ENCODE measurements at places on chromosomes 4 and X.

- DNase-seq: no peak
Observed at GRCh38 chr4:89829470-89830138, 7.4 kb downstream of the SNCA start.

- no peak for DNase-seq
Observed at GRCh38 chrX:110218591-110218990, 99.3 kb downstream of the AMMECR1 start.

- no peak for DNase-seq
Observed at GRCh38 chr4:137794764-137795254, 262.5 kb upstream of the PCDH18 start.

DNA sequence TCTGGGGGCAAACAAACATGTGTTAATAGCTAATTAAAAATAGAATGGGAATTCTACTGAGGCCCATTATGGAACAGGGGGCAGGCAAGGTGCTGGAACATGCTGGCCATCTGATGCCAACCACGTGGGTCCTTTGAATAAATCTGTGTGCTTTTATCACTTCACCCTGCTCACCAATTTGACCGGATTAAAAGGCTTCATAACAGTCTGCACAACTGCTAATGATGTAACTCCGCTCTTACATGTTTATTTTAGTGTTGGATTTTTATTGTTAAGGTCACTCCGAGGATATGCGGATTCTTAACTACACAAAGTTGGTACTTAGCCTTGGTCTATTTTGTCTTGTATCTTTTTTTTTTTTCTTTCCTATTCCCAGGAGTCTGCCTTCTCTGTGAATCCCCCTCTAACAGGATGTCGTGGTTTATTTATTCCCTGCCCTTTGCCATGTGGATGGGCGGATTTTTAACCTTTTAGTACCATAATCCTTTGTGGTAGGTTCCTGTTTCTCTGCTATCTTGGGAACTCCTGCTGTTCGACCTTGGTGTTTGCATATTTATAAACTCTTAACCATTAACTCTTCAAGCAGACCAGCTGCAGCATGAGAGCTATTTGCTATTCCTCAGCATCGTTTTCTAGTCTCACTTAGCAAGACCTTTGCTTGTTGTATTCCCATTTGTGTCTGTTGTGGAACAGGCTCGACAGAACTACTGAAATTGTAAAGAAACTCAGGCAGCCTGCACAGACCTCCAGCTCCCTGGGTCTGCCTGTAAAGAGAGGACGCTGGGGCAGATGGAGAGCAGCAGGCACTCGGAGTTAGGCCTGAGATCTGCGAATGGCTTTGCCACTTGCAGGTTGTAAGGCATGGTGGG lies 38.0 kb downstream of the TRIM2 start:
- DNase-seq: no peak

DNA sequence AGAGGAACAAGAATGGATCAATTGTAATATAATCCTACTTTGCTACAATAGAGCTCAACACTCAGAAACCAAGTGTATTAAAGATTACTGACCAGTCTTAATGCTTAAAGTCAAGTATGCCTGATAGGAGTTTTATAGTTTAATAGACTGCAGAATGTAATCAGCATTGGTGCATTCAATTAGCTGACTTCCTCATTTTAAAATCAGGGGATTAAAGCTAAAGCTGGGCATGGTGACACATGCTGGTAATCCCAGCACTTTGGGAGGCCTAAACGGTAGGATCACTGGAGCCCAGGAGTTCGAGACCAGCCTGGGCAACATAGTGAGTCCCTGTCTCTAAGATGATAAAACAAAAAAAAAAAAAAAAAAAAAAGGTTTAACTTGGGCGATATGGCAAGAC lies 10.8 kb downstream of the HNRNPDL start:
- DNase-seq: no peak

- no peak for DNase-seq
Observed at GRCh38 chr4:6755088-6755753, 27.3 kb upstream of the KIAA0232 start.

GRCh38 chr4:114108869-114109268 lies 129.4 kb upstream of the ARSJ start:
- DNase-seq: no peak

DNA sequence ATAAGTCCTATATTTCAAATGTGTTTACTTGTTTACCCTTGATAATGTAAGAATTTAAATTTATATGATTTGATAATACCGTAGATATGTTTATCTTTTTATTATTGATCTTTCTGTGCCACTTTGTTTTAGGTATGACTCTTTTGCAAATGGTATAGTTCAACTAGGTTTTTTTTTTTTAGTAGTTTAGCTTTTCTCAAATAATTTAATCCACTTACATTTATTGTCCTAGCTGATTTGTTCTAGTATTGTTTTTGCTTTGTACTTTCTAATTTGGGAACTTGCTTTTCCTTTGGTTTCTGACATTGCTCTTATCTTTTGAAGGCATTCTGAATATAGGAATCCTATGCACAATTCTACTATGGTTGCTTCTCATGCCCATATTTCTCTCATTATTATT lies 98.9 kb upstream of the NAP1L5 start:
- DNase-seq: no peak

DNA sequence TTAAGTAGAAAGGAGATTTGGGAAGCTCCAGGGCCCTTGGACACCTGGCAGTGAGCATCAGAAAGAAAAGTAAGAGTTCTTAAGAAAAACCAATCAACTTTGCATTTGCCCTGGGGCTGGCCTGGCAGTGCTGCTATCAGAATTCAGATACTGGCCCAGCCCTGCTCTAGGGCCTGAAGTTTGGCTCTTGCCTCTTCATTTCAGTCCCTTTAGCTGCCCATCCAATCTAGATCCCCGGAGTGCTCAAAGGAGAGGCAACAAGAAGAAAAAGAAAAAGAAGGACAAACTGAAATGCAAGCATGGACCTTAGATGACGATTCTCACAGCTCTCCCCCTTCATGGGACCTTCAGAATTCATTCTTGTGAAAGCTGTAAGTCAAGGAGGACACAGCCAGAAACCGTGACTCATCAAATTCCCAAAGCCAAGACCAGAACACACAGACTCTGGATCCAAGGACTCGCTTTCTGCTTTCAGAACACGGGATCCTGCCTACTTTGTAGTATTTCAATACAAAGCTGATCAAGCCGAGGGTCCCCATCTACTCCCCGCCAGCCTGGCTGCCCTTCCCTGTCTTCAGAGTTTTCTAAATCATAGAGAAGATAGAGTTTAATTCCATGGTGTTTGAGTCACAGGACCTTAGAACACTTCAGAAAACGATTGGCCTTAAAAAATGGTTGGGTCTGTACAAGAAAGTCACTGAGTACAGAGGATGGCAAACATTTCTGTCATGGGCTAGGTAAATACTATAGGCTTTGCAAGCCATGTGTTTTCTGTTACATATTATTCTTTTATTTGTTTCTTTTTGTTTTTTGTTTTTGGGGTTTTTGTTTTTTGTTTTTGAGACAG lies 103.7 kb downstream of the RBM47 start:
- DNase-seq: no peak

- no peak for DNase-seq
Observed at GRCh38 chr4:165873298-165874071, 448 bp downstream of the TLL1 start.

DNA sequence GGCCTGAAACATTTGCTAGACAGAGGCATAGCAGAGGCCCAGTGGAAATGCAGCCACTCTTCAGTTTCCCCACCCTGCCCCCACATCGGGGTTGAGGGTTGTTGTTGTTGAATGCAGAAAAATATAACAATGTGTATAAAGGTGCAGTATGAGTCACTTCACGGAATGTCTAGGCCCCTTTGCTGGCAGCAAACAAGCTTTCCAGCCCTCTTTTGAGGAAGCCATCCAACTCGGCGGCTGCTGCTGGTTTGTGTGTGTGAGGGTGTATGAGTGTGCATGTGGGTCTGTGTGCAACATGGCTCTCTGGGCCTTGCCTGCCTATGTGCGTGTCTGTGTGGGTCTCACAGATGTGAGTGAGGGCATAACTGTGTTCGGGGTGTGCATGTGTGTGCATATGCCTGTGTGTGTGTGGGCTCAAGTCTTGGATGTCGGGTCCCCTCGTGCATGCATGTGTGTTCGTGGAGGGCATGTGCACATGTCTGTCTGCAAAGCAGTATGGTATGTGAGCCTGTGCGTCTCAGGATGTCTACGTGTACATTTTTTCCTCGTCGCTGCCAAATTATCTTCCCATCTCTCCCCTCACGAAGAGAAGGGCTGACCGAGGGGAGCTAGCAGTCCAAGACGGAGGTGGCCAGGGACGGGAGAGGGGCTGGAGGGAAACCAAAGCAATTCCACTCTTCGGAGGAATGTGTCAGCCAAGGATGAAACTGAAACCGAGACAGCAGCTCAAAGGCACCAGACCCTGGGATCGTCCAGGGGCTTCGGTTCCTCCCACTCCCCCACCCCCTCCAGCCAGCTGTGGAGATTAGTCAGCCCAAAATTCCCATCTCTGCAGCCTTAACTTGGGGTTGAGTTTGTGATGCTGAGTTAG lies 8.4 kb upstream of the ELF4 start:
- no peak for DNase-seq

DNA sequence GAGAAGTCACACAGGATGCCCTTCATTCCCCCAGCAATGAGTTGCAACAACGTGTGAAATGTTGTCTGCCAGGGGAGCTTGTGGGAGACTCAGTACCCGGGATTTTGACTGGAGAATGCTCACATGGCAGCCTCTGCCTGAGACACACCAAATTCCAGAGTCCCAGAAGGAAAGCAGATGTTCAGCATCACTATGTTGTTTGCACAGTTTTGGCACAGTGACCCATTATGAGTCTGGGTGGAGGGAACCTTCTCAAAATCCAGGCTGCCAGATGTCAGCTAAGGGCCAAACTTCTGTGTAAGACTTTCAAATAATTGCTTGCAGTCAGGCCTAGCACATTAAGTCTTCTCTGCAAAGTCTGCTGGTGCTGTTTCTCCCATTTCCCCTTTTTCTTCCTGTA lies 1029.7 kb upstream of the TENM3 start:
- DNase-seq: no peak

DNA sequence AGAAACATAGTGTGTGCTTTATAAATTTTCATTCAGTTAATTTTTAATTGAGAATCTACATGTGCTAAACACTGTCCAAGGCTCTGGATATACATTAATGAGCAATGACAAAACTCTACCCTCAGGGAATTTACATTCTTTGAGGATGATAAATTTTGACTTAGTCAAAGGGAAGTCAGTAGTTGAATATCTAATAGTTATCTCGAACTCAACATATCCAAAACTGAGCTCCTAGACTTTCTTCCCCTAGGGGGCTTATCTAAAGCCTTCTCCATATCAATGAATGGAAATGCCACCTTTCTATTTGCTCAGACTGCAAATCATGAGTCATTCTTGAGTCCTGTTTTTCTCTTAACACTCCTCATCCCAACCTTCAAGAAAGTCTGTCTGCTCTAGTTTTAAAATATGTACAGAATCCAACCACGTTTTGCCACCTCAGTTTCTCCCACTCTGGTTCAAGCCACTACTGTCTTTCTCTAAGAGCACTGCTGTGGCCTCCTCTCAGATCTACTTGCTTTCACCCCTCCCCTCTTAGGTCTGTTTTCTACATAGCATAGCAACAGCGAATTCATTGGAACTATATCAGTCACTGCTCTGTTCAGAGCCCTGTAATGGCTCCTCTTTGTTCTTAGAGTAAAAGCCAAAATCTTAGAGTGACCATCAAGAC lies 9.5 kb downstream of the PARM1 start:
- no peak for DNase-seq

- no peak for DNase-seq
Observed at GRCh38 chr4:158162631-158163030, 10.2 kb downstream of the GASK1B start.

GRCh38 chr4:15935504-15936402 lies 2.8 kb downstream of the FGFBP1 start:
- DNase-seq: no peak

DNA sequence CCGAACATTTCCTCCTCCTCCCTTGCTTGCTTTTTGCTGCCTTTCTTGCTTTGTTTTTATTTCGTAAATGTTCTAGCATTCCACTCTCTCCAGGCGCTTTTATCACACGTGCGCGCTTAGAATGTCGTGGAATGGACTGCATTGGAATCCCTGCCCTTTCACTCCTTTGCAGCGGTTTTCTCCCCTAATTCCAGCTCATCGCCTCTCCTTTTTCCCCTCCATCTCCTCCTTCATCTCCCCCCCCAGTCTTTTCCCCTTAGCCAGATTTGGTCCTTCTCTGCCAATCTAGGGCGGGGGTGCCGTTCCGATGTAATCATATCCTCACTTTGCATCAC lies 579 bp downstream of the OGT start:
- DNase-seq: no peak

- no peak for DNase-seq
Observed at GRCh38 chrX:129525162-129525561, 1.9 kb upstream of the SMARCA1 start.

- DNase-seq: no peak
Observed at GRCh38 chr4:168769837-168770236, 240.2 kb downstream of the CBR4 start.

DNA sequence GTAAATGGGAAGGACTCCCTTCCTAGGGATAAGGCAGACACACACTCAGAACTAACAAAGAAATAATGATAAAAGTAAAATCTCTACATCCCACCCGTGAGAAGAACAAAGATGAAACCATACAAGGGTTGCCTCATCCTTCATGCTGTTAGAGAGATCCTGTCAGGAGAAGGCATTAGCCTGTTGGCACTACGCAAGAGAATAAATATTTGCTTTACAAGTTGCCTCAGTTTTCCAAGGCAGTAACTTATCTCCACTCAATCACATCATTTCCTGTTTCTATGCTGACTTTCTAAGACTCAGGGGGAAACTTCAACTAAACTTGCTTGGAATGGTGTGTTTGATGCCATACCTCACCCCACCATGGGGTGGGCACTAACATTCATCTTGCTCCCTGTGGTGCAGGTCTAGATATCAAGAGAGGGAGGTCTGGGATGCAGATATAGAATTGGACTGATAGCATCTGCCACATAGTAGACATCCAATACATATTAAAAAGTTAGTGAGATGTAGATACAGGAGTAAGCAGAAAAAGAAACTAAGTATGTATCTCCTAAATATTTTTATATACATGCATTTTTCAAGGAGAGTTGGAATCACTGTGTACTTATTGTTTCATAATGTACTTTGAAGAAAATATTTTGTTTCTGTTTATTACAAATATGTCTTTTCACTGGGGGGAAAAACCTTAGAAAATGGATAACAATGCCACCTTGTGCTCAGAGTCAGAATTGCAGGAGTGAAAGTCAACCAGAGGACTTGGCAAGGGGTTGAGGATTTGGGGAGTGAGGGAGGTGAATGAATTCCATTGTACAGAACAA lies 57.2 kb upstream of the BEX4 start:
- DNase-seq: no peak

- no peak for DNase-seq
Observed at GRCh38 chrX:42495139-42495538, 282.8 kb downstream of the PPP1R2C start.

DNA sequence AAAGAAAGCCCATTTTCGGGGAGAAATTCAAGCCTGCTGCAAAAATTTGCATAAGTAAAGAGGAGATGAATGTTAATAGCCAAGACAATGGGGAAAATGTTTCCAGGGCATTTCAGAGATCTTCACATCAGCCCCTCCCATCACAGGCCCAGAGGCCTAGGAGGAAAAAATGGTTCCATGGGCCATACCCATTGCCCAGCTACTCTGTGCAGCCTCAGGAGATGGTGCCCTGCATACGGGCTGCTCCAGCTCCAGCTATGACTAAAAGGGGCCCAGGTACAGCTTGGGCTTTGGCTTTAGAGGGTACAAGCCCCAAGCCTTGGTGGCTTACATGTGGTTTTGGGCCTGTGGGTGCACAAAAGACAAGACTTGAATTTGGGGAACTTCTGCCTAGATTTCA lies 168.0 kb upstream of the DIPK2B start:
- DNase-seq: no peak
